ENCODE measurements at places on chromosomes 1 and 21.

DNA sequence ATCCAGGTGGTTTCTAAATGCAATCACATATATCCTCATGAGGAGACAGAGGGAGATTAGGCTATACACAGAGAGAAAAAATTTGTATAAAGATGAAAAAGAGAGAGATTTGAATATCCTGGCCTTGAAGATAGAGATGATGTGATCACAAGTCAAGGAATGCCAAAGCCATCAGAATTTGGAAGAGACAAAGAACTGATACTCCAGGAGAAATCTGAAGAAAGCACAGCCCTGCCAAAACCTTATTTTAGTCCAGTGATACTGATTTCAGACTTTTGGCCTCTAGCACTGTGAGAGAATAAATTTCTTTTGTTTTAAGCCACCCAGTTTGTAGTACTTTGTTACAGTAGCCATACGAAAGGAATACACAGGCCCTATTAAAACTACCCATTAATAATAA, 33.4 kb downstream of the DOCK7 start:
- H3K4me3 ChIP-seq = no peak overlapping the region
- H3K27ac ChIP-seq = no peak overlapping the region
- no peaks in the 10 kb centered on the region for H3K27me3 ChIP-seq
- no peaks in the 10 kb centered on the region for H3K4me1 ChIP-seq
- peaks cover 4% of the 10 kb centered on the region for H3K36me3 ChIP-seq
- DNase-seq = no peak

GRCh38 chr1:18965206-18966173, 9.0 kb upstream of the IFFO2 start:
- H3K27ac ChIP-seq = no peak overlapping the region
- H3K4me1 ChIP-seq = no peaks in the 10 kb centered on the region
- H3K4me3 ChIP-seq = no peak overlapping the region
- no peak for DNase-seq
- H3K27me3 ChIP-seq = no peaks in the 10 kb centered on the region

DNA sequence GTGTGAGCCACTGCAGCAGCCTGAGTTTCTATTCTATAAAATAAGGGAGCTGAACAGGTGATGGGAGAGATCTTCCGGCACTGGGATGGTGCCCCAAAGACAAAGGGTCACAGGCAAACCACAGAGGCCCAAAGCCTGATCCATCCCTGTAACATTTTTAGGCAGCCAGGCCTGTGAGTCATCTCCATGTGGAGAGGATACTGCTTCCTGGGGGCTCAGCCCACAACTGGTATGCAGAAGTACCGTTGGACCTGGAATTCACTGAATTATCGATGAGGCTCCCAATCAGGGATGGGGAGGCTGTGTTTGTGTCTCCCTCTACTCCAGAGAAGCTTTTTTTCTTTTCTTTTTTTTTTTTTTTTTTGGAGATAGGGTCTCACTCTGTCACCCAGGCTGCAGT, 48.8 kb upstream of the WASF2 start:
- no peaks in the 10 kb centered on the region for H3K27me3 ChIP-seq
- peaks cover 21% of the 10 kb centered on the region for H3K4me1 ChIP-seq
- peak overlapping the region; percentile 78 for H3K27ac ChIP-seq
- no peak overlapping the region for H3K4me3 ChIP-seq
- no peaks in the 10 kb centered on the region for H3K36me3 ChIP-seq

DNA sequence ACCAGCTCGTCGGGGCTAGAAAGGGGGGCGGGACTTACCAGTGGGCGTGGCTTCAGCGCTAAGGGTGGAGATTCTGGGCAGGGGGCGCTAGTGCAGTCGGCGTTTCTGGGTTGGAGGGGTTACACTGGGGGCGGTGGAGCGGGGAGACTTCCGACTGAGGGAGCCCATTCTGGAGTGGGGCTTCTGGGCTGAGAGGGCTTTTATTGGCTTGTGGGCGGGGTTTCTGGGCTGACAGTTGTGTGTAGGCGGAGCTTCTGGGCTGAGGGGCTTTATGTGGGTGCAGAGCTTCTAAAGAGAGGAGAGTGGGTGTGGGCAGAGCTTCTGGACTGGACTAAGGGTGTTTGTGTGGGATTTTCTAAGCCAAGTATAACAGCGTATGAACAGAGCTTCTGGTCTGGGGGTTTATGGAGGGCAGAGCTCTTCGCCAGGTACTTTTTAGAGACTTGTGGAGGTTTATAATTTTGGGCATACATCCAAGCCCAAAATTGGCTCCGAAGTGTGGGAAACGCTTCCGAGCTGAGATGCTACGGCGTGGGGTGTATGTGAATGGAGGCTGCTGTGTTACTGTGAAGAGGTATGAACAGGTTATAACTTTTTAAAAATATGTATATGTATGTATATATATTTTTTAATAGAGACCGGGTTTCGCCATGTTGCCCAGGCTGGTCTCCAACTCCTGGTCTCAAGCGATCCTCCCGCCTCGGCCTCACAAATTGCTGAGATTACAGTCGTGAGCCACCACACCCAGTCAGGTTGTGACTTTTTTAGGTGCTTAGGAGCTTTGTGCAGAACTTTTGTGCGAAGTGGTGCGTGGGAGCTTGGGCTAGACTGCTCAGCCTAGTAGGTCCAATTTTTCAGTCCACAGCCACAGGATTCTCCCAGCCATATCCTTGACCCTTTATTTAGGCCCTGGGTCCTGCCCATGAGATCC, 825 bp downstream of the TMEM39B start:
- H3K4me3 ChIP-seq = peak overlapping the region; percentile 88
- H3K27ac ChIP-seq = peak overlapping the region; percentile 73
- H3K36me3 ChIP-seq = peaks cover 22% of the 10 kb centered on the region
- DNase-seq = no peak

GRCh38 chr21:28224191-28224726, 768.4 kb downstream of the LTN1 start:
- H3K36me3 ChIP-seq = no peaks in the 10 kb centered on the region
- no peak overlapping the region for H3K4me3 ChIP-seq
- no peak overlapping the region for H3K27ac ChIP-seq
- H3K27me3 ChIP-seq = no peaks in the 10 kb centered on the region

- no peaks in the 10 kb centered on the region for H3K27me3 ChIP-seq
- DNase-seq = peak; percentile 70
- H3K4me3 ChIP-seq = peak overlapping the region; percentile 2
- peaks cover 28% of the 10 kb centered on the region for H3K4me1 ChIP-seq
- no peaks in the 10 kb centered on the region for H3K36me3 ChIP-seq
- H3K27ac ChIP-seq = peak overlapping the region; percentile 81
Observed at GRCh38 chr21:42234464-42235241, 15.7 kb downstream of the ABCG1 start.

DNA sequence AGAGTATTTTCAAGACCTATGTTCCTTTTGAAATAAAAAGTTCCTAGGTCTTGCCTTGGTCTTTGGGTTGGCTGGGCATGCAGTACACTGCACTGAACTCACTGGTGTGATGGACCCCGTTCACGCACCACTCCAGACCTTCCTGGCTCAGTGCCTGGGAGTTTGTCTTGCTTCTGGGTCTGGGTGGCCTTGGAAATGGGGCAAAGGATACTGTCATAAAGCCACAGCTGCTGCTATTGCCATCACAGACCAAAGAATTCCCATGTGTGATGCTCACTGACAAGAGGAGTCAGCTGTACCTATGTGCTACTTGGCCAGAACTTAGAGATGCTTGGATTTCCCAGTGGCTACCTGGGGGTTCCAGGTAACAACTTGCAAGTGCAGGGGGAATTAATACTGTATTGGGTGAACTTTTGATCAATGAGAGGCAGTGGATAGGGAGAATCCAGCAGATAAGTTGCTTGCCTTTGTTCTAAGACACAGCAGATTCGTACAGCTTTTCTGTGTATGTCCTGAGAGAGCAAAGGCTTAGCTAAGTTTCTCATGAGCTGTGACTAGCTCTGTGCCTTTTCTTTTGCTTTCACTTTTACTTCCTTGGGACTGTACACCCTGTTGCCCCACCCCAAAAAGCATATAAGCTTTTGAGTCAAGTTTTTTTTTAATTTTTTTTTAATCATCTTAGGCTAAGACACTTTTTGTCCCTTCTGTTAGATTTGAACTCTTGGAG, 115.3 kb downstream of the RUNX1 start:
- H3K36me3 ChIP-seq = no peaks in the 10 kb centered on the region
- no peaks in the 10 kb centered on the region for H3K4me1 ChIP-seq
- peaks cover 2% of the 10 kb centered on the region for H3K27me3 ChIP-seq
- H3K27ac ChIP-seq = peak overlapping the region; percentile 17

GRCh38 chr1:59292562-59292961, 4.3 kb upstream of the FGGY start:
- no peaks in the 10 kb centered on the region for H3K27me3 ChIP-seq
- DNase-seq = peak; percentile 60
- H3K36me3 ChIP-seq = no peaks in the 10 kb centered on the region

- DNase-seq = no peak
- H3K27ac ChIP-seq = no peak overlapping the region
- H3K36me3 ChIP-seq = no peaks in the 10 kb centered on the region
- no peak overlapping the region for H3K4me3 ChIP-seq
Observed at GRCh38 chr1:208256556-208256955, 12.4 kb upstream of the PLXNA2 start.

GRCh38 chr1:164719676-164720439, 160.9 kb downstream of the PBX1 start:
- H3K4me3 ChIP-seq = no peak overlapping the region
- no peak overlapping the region for H3K27ac ChIP-seq
- H3K4me1 ChIP-seq = no peaks in the 10 kb centered on the region
- no peak for DNase-seq
- H3K36me3 ChIP-seq = no peaks in the 10 kb centered on the region
- no peaks in the 10 kb centered on the region for H3K27me3 ChIP-seq

GRCh38 chr1:16076031-16076864, 2.8 kb upstream of the FAM131C start:
- H3K4me1 ChIP-seq = no peaks in the 10 kb centered on the region
- peaks cover 6% of the 10 kb centered on the region for H3K27me3 ChIP-seq
- H3K4me3 ChIP-seq = no peak overlapping the region
- DNase-seq = no peak
- H3K36me3 ChIP-seq = no peaks in the 10 kb centered on the region
- no peak overlapping the region for H3K27ac ChIP-seq

- H3K4me3 ChIP-seq = no peak overlapping the region
- H3K27ac ChIP-seq = no peak overlapping the region
- H3K4me1 ChIP-seq = no peaks in the 10 kb centered on the region
- no peaks in the 10 kb centered on the region for H3K27me3 ChIP-seq
Observed at GRCh38 chr1:90963651-90964050, 58.2 kb downstream of the ZNF644 start.

- DNase-seq = no peak
- H3K4me1 ChIP-seq = no peaks in the 10 kb centered on the region
- H3K36me3 ChIP-seq = no peaks in the 10 kb centered on the region
- no peaks in the 10 kb centered on the region for H3K27me3 ChIP-seq
- H3K27ac ChIP-seq = no peak overlapping the region
Observed at GRCh38 chr21:34243562-34243961, 120.2 kb upstream of the KCNE2 start.

- H3K4me3 ChIP-seq = no peak overlapping the region
- no peaks in the 10 kb centered on the region for H3K36me3 ChIP-seq
- H3K27ac ChIP-seq = no peak overlapping the region
- no peaks in the 10 kb centered on the region for H3K27me3 ChIP-seq
Observed at GRCh38 chr1:195345149-195345548, 1263.1 kb downstream of the KCNT2 start.

DNA sequence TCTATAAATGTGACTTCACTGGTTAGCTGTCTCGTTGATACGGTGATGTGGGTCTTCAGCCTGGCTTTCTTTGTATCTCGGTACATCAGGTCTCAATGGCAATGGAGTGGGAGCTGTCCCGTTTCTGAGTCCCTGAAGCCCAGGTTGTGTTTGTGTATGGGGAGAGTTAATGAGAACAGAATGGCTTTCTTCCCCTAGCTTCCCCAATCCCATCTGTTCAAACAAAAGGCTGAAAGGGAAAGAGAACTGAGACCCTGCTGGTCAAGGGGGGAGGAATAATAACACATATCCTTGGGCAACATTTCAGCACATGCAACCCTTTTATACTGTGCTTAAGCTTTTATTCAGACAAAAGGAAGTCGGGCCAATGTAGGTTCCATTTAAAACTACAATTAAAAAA, 28.4 kb upstream of the CASQ2 start:
- H3K36me3 ChIP-seq = no peaks in the 10 kb centered on the region
- peaks cover 9% of the 10 kb centered on the region for H3K4me1 ChIP-seq
- DNase-seq = no peak
- H3K27me3 ChIP-seq = no peaks in the 10 kb centered on the region

DNA sequence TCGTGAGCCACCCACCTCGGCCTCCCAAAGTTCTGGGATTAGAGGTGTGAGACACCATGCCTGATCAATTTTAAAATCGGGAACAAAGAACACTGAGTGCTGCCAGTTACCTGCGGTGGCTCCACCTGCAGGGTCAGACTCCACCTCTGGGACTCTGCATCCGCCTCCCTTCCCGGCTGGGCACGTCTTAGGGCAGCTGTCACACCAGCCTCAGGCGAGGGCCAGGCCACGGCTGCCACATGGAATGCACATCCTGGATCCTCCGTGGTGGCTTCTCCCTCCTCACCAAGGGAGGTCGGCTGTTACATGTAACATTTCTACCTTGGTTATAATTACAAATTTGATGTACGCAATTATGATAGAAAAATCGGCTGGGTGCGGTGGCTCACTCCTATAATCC, 5.9 kb upstream of the MXRA8 start:
- no peak for DNase-seq
- no peak overlapping the region for H3K27ac ChIP-seq
- H3K4me1 ChIP-seq = no peaks in the 10 kb centered on the region
- H3K36me3 ChIP-seq = no peaks in the 10 kb centered on the region

DNA sequence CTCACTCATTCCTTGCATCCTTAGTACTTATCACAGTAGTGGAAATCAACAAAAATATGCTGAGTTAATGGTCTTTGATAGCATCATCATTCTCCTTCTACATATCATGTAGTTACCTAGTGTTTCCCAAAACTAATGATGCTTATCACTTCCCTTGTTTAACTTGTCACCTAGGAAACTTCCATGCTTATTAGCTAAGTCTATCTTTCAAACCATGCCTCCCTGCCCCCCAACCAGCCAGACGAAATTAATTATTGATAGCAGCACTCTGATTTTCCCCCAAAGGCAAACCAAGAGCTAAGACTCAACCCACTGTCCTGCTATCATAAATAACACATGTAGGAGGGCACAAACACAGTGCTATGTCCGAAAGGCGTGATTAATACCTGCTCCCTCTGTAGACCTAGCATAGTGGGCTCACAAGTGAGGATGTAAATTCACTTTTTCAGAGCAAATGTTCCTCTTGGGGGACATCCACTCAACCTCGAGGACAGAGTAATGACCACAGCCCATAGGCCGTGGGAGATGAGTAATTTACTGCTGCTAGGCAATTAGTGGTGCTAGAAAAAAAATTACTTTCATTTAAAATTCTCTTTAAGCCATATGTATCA, 25.8 kb upstream of the LPAR3 start:
- no peaks in the 10 kb centered on the region for H3K4me1 ChIP-seq
- no peak overlapping the region for H3K27ac ChIP-seq
- no peaks in the 10 kb centered on the region for H3K36me3 ChIP-seq
- DNase-seq = no peak
- no peaks in the 10 kb centered on the region for H3K27me3 ChIP-seq
